ENCODE measurements at places on chromosomes 3 and 15.

- DNase-seq = no peak
Measured at GRCh38 chr15:92603743-92604470, 51.7 kb downstream of the FAM174B start.

DNA sequence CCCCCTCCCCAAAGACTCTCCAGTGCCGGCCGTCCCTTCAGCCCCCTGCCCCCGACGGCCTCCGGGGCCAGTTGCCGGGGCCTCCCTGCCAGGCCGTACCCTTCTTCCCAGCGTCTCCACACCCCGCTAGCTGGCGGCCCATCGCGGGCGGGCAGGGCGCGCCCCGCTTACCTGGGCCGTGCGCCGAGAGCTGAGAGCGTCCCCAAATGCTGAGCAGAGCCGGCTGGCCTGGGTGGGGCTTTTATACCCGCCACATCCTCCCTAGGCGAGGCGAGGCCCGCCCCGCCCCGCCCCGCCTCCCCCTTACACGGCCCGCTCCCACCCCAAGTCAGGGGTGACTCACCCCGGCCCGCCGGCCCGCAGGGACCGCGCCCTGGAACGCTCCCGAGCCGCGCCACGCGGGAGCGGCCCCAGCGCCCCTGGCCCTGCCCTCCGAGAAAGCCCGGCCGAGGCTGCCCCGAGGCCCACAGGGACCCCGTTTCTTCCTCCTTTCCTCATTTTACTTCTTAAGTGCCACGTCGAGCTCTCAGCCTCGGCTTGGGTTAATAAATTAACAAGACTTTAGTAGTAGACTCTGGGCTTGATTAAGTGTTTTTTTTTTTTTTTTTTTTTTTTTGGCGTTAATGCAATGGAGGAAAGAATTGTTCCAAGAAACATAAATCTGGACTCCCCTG lies at the start of gene ANXA2:
TSS of gene ANXA2 (minus strand) at position 215 of the 674 bp plus-strand sequence. CDS start 11,911 bp downstream, outside the sequence.
- peak; percentile 34 for DNase-seq

DNA sequence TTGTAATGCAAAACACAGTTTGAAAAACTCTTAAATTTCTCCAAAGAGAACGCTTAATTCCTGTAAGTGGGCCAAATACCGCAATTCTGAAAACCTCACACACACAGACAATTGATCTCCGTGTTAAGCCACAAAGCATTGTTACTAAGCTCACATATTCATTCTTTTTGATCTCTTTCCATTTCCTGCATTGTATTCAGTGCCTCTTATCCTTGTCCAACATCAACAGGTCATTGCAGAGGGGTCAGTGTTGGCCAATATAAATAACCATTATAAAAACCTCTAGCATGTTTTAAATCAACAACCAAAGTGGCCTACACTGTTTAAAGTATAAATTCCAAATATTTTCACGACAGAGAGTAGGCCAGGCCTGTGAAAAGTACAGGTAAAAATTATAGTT lies 171.1 kb downstream of the PDZRN3 start:
- no peak for DNase-seq

GRCh38 chr3:66994588-66994987 lies 3.5 kb upstream of the KBTBD8 start:
- DNase-seq = no peak

GRCh38 chr3:1172644-1173043 lies 79.8 kb downstream of the CNTN6 start:
- DNase-seq = no peak
